ENCODE measurements at places on chromosomes 7 and 10. TPM values are rescaled to one million over a fixed set of nuclear protein-coding genes. Genes with fewer than 3 reads are reported as not detected.

CDCA7L gene
- 32.2 TPM for total RNA-seq

EPO gene
- not detected for total RNA-seq

KAT6B gene
- 22.8 TPM for total RNA-seq

OR2AE1 gene
- total RNA-seq = 0.16 TPM

GRM3 gene
- total RNA-seq = not detected

CUZD1 gene
- 0.47 TPM for total RNA-seq

TBXAS1 gene
- 2.1 TPM for total RNA-seq

PKD1L1 gene
- total RNA-seq = under 0.01 TPM

TRIM50 gene
- not detected for total RNA-seq

FAM25C gene
- not detected for total RNA-seq

IDI2 gene
- total RNA-seq = not detected

PDSS1 gene
- 2.8 TPM for total RNA-seq

SKAP2 gene
- total RNA-seq = 9.8 TPM

CABCOCO1 gene
- total RNA-seq = 0.79 TPM

MALRD1 gene
- 0.16 TPM for total RNA-seq

SORCS1 gene
- total RNA-seq = not detected

CNNM1 gene
- total RNA-seq = under 0.01 TPM

RPEL1 gene
- under 0.01 TPM for total RNA-seq

KCNH2 gene
- 0.17 TPM for total RNA-seq

H2BK1 gene
- not detected for total RNA-seq

PRXL2A gene
- 0.77 TPM for total RNA-seq

PDZD7 gene
- 2.0 TPM for total RNA-seq

DNAH11 gene
- under 0.01 TPM for total RNA-seq

GPR85 gene
- 1.9 TPM for total RNA-seq

ZNF365 gene
- total RNA-seq = 0.94 TPM

AGR3 gene
- total RNA-seq = not detected

NPY4R gene
- total RNA-seq = not detected

PSD gene
- 8.4 TPM for total RNA-seq

LIPJ gene
- 0.16 TPM for total RNA-seq

GATA3 gene
- not detected for total RNA-seq

CCDC172 gene
- total RNA-seq = not detected

CDK14 gene
- total RNA-seq = 24.3 TPM

RET gene
- 0.17 TPM for total RNA-seq

STOX1 gene
- total RNA-seq = not detected

SPDYE9 gene
- not detected for total RNA-seq

HTR5A gene
- not detected for total RNA-seq

LRGUK gene
- 0.09 TPM for total RNA-seq

LIPM gene
- not detected for total RNA-seq

GIMAP6 gene
- not detected for total RNA-seq

PLEKHS1 gene
- total RNA-seq = not detected

MTPN gene
- total RNA-seq = 105 TPM

THSD7A gene
- total RNA-seq = 1.1 TPM

PPP1R17 gene
- under 0.01 TPM for total RNA-seq

GDF10 gene
- 152 TPM for total RNA-seq

HMX3 gene
- total RNA-seq = 0.16 TPM

ZFYVE27 gene
- 15.0 TPM for total RNA-seq

CYP3A7 gene
- 1.1 TPM for total RNA-seq

SYT15B gene
- total RNA-seq = not detected

STYXL1 gene
- total RNA-seq = 36.6 TPM

ASZ1 gene
- not detected for total RNA-seq

ACSM6 gene
- total RNA-seq = not detected

FAM241B gene
- total RNA-seq = 0.09 TPM

SP8 gene
- not detected for total RNA-seq

COL13A1 gene
- total RNA-seq = 9.3 TPM
